Kidney glomerular epithelial cell (primary cell): ENCODE measurements at places on chromosomes 6 and 20.

- no peak for DNase-seq
Measured at GRCh38 chr6:154030646-154031045, 8.4 kb upstream of the OPRM1 start.

DNA sequence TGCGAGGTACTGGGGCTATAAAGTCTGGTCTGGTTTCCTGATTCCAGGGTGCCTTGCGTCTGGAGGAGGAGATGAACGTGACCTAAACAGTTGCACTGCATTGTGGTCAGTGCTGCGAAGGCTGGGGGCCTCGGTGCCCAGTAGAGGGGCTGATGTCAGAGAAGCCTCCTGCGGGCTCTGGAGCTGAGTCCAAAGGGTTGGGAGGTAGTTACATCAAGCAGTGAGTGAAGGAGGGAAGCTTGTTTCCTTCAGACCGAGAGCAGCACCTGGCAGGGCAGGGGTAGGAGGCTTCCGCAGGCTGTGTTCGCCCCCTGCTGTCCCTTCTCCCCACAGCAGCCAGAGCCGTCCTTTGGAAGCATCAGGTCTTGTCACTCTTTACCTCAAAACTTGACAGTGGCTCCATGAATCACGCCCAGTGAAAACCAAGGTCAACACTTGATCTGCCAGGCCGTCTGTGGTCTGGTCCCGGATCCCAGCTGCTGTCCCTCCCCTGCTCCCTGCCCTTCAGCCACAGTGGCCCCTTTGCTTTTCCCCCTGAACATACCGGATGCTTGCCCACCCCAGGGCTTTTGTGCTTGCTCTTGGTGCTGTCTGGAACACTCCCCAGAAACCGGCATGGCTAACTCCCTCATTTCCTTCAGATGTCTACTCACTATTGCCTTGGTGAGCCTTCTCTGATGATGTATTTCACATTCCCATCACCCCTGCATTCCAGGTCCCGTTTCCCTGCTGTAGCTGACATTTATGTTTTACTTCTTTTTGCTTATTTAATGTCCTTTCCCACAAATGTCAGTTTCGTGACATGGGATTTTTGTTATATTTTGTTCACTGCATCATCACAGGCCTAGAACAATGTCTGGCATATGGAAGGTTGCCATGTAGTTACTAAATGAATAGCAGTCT is 7.0 kb downstream of the DYNLRB1 start:
- peak; percentile 12 for DNase-seq

GRCh38 chr6:87287251-87287650 is 35.1 kb upstream of the SMIM8 start:
- no peak for DNase-seq

DNA sequence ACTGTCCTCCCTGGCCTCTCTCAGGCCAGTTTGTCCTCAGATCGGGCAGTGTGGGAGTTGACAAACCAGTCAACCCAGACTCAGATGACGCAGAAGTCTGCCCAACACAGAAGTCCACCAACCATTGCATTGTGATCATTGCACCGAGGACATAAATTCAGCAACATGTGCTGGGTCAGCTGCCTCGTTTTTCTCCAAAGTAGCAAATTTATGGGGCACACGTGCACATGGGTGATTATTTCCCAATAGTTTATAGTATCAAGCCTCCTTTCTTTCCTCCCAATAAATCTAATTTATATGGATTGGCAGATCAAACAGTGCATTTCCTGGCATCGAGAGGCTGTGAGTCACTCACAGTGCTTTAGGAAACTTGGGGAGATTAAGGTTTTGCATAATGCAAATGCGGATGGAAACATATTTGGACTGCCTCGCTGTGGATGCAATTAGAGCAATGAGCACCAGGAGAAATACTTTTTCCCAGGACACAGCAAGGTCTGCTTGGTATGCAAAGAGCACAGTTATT is 413.7 kb upstream of the SULF2 start:
- peak; percentile 46 for DNase-seq

- DNase-seq, result no peak
Measured at GRCh38 chr6:139904158-139904533, 529.7 kb upstream of the CITED2 start.

- no peak for DNase-seq
Measured at GRCh38 chr20:50745634-50746137, 14.3 kb downstream of the PARD6B start.

GRCh38 chr20:61279621-61280150 is 27.6 kb downstream of the CDH4 start:
- no peak for DNase-seq

GRCh38 chr6:85468326-85468725 is 18.4 kb downstream of the NT5E start:
- no peak for DNase-seq

DNA sequence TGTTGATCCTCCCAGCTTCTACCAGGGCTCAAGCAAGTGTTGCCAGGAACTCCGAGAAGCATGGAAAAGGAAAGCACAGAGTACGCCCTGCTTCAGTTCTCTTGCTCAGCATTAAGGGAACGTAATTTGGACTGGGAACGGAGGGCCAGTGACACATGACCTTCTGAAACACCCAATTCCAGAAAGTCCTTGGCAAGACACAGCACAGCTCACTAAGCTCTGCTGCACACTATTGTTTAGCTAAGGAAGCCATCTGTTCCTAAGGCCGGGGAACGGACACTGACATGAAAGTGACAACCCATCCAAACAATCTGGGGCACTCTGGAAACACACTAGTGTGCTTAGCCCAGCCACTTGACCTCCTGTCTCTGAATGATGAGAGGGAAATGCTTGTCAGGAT is 56.9 kb upstream of the NXT1 start:
- DNase-seq, result no peak

DNA sequence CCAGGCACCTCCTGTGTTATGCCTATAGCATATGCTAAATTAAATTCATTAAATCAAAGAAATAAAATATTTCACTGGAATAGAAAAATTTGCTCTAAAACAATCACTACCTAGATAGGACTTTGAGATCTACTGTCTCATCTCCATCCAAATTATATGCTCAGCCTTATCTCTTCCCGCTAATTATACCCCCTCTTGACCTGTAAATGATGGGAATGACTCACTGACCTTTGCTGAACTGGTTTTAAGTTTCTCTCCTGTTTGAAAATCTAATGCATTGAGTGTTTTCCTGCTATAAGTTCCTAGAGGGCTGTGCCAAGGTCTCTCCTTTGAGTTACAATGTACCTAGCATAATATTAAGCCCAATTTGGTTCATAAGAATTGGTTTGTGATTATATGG is 110.1 kb downstream of the BMP2 start:
- no peak for DNase-seq

- DNase-seq, result no peak
Measured at GRCh38 chr6:22966691-22967422, 397.5 kb downstream of the HDGFL1 start.

DNA sequence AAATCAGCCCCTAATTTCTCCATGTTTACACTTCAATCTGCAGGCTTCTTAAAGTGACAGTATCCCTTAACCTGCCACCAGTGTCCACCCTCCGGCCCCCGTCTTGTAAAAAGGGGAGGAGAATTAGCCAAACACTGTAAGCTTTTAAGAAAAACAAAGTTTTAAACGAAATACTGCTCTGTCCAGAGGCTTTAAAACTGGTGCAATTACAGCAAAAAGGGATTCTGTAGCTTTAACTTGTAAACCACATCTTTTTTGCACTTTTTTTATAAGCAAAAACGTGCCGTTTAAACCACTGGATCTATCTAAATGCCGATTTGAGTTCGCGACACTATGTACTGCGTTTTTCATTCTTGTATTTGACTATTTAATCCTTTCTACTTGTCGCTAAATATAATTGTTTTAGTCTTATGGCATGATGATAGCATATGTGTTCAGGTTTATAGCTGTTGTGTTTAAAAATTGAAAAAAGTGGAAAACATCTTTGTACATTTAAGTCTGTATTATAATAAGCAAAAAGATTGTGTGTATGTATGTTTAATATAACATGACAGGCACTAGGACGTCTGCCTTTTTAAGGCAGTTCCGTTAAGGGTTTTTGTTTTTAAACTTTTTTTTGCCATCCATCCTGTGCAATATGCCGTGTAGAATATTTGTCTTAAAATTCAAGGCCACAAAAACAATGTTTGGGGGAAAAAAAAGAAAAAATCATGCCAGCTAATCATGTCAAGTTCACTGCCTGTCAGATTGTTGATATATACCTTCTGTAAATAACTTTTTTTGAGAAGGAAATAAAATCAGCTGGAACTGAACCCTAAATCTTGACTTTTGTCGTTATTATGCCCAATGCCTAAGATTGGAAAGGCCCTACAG is 4.5 kb downstream of the SOX4 start:
- DNase-seq, result peak; percentile 24

- DNase-seq, result no peak
Measured at GRCh38 chr20:13428684-13429083, 207.6 kb downstream of the ISM1 start.

DNA sequence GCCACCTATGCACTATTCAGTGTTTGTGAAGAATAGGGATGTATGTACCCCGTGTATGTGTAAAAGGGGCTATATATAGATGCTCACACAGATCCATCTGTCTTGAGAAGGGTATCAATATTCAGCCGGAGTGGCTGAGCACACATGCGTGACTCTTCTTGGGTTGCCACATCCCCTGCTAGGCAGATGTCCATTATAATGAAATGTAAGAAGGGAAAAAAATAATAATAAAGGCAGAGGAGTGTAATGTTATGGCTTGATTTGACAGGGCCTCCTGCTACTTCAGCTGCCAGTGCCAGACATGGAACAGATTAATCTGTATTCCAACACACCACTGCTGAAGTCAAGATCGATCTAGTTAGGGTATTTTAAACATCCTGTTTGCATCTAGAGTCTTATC is 74.2 kb upstream of the VSTM2L start:
- DNase-seq, result no peak

DNA sequence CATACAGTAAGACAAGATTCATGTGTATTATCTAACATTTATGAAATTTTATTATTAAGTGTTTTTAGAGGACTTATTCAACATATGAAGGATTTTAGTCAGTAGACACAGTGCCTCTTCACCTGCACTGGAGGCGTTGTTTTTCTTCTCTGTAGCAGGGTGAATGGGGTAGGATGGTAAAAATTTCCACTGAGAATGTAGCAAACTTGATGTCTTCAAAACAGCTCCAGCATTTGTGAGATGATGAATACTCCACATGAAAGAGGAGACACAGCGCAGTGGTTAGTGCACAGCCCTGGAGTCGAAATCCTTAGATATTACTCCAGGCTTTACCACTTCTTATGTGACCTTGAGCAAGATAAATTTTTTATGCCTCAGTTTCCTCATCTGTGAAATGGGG is 110.5 kb upstream of the AHI1 start:
- no peak for DNase-seq

DNA sequence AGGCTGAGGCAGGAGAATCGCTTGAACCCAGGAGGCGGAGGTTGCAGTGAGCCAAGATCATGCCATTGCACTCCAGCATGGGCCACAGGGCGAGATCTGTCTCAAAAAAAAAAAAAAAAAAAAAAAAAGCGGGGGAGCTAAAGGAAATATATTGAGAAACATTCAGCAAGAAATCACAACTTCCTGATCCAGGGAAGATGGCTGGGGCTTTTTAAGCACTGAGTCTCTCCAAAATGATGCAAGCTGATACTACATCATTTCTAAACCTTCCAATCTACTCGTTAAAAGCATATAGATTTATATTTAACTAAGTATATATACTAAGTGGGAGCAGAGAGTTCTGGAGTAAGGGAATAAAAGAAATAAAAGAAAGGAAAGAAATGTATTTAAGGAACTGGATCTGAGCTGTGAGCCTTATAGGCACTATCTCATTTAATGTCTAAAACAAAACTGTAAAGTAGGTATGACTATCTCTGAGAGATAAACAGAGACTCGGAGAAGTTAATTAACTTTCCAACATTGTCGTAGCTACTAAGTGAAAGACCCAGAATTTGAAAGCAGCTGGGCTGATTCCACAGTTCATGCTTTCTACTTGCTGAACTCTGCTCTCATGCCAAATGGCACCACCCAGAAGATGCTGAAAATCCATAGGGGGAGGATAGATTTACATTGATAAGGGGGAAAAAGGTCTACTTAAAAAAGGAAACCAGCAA is 215.0 kb upstream of the MARCKS start:
- no peak for DNase-seq

DNA sequence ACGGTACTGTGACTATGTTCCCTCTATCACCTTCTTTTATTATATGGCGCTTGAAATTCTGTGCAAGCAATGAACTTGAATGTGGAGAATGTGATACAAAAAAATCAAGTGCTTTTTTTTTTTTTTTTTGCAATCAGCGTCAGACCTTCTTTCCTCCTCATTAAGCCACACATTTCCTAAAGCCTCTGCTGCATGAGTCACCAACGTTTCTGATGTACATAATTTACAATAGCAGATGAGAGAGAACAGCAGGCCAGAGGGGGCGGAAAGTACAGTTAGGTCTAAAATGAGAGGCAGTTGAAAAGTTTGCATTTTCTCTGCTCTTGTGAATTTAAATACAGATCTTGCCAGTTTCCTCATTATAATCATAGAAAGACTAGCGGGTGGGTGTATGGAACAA is 114.6 kb upstream of the RIPOR2 start:
- no peak for DNase-seq
